ENCODE measurements at places on chromosomes 4 and X.

DNA sequence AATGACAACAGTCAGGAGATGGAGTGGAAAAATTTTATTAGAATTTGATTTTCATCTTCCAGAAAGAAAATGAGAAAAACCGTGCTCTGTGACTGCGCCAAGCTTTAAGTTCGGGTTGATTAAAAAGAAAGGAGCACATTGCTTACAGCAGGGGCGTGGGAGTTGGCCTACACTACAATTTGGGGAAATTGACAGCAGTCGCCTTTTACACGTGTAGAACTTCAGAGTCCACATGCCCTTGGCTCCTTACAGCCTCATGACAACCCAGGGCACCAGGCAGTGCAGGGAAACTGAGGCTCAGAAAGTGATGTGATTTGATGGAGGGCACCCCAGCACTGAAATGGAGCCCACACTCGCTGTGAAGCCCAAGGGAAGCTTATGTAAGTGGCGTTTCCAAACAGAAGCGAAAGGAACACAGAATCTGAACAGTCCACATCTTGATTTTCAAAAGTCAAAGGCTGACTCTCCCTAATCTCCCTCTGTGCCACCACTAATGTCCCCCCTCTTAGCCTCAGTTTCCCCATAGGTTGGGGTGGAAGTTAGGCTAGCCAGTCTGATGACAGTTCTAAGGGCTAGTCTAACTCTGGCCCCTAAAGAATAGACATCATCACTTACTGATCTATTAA is 5.5 kb downstream of the PPP2R2C start:
- no peak for DNase-seq

- no peak for DNase-seq
These were observed 28.6 kb downstream of the CBR4 start for GRCh38 chr4:168981460-168981859.

DNA sequence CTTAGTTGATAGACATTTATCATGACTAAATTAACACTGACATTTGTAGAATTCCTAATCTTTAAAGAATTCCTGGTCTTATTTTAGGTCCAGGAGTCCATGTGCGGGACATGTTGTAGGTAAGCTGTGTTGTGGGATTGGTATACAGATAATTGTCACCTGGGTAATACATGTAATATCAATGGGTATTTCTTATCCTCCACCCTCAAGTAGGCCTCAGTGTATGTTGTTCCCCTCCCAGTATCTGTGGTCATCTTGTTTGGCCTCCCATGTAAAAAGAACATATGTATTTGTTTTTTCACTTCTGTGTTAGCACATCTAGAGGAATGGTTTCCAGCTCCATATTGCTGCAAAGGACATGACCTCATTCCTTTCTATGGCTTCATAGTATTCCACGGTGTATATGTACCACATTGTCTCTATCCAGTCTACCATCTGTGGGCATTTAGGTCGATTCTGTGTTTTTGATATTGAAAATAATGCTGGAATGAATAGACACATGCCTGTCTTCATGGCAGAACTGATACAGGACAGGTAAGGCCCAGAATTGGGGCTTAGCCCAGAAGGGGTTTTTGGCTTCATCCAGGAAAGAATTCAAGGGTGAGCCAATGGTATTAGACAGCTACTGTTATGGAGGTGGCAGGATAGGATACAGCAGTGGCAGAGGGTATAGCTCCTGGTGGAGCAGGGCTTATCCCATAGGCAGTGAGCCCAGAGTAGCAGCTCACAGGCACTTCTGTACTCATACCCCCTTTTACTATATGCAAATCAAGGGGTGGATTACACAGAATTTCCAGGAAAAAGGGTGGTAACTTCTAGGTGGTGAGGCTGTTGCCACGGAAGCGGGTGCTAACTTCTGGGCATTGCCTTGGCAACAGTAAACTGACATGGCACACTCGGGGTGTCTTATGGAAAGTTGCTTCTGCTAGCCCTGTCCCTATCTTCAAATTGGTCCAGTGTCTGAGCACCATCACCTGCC is 66.1 kb upstream of the WDR1 start:
- no peak for DNase-seq

DNA sequence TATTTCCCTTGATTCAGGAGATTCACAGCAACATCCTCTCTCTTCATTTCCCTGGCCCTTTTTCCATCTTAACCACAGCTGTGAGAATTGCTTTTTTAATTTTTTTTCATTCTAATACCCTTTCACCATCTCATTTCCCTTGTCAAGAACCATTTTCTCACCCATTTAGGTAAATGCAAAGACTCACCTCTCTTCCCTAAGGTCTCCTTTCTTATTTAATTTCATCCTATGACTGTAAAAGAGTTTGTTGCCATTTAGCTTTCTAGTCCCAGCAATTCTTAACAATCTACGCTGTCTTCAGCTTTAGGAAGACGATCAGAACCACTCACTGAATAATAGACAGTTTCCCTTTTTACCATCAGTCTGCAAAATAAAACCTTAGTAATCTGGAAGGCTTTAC is 241.1 kb upstream of the ETNPPL start:
- no peak for DNase-seq

DNA sequence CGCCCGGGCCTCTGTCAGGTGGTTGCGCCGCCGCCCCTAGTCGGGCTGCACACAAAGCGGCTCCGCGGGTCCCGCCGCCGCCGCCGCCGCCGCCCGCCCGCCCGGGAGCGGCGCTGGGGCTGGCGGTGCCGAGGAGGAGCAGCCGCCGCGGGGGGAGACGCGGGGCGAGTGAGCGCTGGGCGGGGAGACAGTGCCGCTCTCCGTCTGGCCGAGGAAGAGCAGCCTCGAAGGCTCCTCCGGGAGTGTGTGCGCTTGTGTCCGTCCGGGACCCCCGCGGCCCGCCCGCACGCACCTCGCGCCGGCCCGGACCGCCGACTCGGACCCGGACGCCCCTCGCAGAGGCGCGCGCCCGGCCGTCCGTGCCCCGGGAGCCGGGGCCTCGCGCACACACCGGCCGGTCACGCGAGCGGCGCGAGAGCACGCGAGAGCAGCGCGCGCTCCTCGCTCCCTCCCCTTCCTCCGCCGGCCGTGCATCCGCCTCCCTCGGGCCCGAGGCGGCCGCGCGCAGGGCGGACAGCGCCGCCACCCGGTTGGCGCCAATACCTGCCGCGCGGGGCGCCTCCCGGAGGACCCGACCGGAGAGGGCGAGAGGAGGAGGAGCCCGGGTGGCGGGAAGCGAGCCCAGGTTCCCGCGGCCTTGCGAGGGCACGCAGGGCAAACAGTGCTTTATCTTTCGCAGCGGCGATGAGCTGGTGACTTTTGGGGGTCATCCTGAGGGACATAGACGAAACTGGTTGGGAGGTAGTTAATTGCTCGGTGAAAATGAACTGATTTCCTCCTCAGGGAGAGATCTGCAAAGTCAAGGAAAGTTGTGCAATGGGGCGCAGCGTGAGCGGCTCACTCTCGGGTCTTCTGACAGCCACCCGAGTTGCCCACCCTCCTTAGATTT is at the start of gene PDS5A:
PDS5A (minus strand) TSS at position 423 of the 889 bp plus-strand sequence. CDS start 1,334 bp downstream, outside the sequence.
- DNase-seq, result peak; percentile 74

GRCh38 chr4:40328383-40328782 is 6.8 kb upstream of the CHRNA9 start:
- no peak for DNase-seq

DNA sequence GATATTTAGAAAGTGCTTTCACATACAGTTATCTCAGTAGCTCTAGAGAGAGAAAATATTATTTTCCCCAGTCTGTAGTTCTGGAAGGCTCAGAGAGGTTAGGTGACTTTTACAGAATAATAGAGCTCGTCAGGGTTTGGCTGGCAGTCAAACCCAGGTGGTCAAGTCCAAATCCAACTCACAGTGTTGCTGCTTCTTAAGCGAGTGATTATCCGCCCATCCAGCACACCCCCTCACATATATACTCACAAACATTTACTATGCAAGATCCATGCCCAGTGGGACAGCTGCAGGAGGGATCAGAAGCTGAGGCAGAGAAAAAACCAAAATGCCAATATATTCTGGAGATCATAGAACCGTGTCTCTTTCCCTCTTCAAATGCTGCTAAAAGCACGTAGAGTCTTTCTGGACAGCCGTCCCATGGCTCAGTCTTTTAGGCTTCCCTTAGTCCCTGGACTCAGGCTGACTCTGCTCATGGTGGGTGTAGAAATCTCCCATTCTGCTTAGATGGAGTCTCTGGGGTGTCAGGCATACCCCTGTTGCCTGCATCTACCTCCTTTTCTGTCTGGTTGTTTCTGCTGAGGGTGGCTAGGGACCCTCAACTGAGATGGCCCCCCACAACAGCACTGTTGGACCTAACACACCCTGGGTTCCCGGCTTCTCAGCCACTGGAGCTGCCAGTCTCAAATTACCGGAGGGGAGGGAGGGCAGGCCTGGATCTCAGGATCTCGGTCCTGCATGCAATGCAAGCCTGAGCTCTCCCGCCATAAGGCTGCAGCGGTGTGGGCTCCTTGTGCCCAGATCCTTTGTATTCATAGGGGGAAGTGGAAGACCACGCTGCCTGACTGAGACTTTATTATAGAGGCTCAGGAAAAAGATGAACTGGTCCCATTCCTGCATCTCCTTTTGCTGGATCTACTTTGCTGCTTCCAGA is at the start of gene CHRNA9:
CHRNA9 (plus strand) TSS at position 743 of the 934 bp plus-strand sequence; CDS start at position 878, 135 bp downstream.
- peak; percentile 24 for DNase-seq

- DNase-seq, result no peak
These were observed 76.8 kb downstream of the PPP2R2C start for GRCh38 chr4:6395466-6396228.

- no peak for DNase-seq
These were observed 58.2 kb upstream of the GPC4 start for GRCh38 chrX:133473451-133473850.

- DNase-seq, result no peak
These were observed 467.5 kb downstream of the PACRGL start for GRCh38 chr4:21167711-21168110.

- DNase-seq, result no peak
These were observed 1.4 kb upstream of the FAM53A start for GRCh38 chr4:1685235-1686150.

DNA sequence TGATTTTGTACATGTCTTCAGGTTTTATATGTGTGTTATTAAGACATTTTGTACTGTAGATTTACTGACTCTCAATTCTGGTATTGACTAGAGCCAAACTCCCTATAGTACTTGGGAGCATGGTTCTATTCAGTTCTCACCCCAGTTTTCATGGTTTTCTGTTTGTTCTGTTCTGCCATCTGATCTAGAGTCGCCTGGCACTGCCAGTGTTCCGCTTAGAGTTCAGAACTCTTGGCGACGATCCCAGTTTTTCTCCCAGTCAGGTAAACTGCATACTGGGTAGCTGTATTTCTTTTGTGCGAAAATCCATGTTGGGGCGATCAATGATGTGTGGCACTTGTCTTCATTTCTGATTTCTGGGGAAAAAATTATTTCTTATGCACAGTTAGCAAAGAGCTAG is 78.0 kb downstream of the PHOX2B start:
- DNase-seq, result peak; percentile 2

DNA sequence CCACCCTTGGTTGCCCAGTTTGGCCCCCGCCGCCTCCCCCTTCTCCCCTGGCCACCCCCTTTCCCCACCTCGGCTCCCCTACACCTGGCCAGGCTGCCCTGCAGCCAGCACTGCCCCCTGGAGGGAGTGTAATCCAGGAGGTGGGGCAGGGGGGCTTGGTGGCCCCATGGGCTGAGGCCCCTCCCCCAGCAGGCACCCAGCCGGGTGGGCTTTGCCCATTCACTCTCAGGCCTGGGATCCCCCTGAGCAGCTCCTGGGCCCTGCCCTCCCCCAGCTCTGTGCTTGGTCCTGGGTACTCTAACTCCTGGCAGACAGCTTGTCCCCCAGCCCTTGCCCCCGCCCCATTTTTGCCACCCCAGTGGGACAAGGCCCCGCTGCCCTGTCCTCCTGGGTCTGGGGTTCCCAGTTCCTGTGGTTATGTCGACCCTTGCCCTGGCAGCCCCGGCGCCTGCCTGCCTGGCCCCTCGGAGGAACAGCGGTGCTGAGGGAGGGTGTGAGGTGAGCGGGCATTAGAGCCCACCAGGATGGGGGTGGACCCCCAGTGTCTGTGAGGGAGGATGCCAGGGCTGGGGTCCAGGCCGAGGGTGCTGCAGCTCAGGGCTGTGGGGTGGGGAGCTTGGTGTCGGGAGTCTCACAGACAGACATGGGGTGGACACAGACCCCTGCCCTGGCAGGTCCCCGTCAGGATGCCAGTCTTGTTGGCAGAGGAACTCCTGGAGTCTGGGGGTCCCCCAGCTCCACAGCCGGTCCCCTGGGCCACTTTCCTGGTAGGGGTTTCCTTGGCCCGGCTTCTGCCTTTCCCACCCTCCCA is 10.2 kb downstream of the NAT8L start:
- DNase-seq, result no peak

DNA sequence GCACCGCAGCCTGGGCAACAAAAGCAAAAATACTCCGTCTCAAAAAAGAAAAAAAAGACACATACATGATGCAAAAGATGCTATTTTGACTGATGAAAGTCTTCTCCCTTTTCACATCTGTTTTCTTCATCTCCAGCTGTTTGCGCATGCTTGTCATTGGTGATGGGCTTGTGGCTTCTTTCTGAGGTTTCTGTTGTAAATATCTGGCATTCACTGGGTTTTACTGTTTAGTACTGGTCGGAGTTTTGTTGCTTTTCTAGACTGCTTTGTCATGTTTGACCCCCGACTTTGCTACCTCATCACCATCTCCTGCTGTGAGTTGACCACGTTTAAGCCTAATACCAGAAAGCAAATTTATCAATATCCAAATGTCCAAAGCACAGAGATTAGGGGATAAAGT is 34.4 kb downstream of the PTCHD1 start:
- no peak for DNase-seq

DNA sequence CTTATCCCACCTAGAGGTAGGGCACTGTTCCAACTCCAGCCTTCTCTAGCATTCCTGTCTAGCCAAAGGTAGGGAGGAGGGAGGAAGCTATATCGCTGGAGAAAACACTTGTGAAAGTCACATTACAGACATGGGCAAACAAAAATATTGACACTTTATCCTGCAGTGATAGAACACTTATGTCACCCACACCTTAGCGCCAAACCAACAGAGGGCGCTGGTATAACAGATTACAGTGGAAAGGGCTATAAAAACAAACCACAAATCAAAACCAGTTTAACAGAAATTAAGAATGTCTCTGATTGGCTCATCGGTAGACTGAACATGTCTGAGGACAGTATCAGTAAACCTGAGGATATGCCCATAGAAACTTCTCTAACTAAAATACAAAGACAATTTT is 451.3 kb downstream of the TLL1 start:
- DNase-seq, result no peak

- no peak for DNase-seq
These were observed 449 bp downstream of the CTPS2 start for GRCh38 chrX:16711893-16712547.

GRCh38 chr4:54971474-54971950 is 153.9 kb downstream of the KDR start:
- DNase-seq, result peak; percentile 3
